ENCODE measurements at places on chromosomes 12 and 14. TPM values are rescaled to one million over a fixed set of nuclear protein-coding genes. Genes with fewer than 3 reads are reported as not detected.

GRCh38 chr12:124866883-124867400 is 3.3 kb upstream of the SCARB1 start:
- DNase-seq: no peak

DNA sequence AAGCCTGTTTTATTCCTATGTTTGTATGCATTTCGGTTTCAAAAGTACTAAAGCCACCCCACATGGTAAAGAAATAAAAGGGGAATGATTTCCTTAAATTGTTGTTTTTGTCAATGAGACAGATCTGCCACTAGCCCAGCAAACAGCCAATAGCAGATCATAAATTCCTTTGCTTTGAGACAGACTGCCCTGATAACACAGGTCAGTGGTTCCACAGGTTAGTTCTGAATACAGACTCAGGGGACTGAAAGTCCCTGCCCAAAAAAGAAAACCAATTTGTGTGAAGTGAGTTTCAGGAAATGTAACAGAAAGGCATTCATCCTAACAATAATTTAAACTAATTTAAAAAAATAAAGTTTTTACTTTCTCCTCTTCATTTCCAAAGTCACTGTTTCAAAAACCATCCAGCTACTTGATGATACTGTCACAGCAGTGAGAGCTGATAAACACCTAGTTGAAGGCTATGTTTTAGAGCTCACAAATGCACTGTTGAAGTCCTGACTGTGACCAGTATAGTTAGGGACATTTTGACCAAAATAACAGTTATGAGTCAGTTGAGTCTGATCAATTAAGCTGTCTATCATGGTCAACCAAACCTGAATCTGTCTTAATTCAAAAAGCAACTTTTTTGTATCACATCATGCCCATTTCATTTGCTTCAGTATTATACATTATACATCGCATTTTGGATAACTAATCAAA is 77.7 kb downstream of the LGR5 start:
- no peak for DNase-seq

DNA sequence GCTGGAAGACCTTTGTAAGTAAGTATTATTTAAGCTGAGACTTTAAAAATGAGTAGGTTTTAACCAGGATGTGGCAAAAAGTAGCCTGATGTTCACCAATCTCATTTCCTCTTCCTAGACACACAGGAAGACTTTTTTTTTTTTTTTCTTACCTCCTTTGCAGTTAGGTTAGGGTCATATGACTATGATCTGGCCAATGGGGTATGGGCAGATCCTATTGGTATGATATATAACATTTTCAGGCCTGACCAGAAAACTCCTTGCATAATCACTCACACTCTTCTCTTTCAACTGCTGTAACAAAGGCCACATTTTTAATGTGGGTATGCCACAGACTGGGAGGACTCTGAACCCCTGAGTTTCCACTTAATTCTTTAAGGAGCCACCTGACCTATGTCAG is 2.7 kb upstream of the RPS6KA5 start:
- DNase-seq: no peak

DNA sequence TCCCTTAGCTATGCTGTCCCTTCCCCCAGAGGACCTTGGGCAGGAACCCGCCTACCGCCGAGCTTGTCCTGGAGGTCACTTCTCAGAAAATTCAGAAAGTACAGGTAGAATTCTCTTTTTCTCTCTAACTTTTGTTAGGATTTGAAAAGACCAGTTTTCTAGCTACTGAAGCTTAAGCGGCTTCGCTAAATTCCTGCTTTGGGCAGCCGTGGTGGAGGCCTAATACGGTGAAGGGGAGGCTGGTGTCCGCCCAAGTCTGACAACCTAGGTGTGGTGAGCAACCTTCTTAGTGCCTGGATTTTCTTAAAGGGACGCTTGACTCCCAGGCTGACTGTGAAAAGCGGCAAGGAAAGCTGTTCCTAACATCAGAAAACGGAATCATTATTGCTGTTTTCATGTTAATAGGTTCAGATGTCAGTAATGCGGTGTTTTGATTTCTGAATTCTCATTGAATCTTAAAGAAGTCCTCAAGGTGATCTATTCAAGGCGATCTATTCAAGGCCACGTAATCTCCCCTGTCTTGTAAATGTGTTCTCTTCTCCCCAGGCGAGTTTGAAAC is 835 bp downstream of the FGD4 start:
- DNase-seq: no peak

DNA sequence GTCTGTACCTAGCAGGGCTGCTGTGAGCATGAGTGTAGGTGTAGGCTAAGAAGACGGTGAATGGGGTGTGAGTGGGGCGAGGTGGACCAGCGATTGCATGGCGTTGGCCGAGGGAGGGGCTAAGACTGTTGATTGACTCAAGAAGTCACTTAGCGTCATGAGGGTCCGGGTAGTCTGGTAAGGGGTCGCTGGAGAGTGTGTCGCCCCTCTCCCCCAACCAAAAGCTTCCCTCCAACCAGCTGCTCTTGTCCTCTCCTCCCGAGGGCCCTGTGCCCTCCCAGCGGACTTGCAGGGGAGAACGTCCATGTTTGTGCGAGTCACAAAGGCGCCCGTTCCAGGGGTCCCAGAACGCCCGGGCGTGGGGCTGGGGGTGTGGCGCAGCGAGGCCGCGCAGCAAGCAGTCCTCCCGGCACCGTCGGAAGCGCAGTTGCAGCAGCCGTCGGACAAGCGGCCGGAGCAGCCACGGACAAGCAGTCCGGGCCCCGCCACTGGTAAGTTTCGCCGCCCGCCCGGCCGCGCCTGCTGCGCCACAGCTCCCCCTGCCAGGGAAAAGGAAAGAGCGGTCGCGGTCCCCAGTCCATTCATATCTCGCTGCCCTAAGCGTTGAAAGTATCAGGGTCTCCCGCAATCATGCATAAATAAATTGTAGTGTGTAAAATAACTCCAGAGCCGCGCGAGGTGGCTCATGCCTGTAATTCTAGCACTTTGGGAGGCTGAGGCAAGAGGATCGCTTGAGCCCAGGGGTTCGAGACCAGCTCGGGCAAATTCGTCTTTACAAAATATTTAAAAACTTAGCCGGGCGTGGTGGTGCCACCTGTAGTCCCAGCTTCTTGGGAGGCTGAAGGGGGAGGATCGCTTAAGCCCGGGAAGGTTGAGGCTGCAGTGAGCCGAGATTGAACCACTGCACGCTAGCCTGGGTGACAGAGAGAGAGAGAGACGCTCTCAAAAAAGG is at the start of gene CCDC63:
Gene CCDC63 (plus strand): TSS at position 373 of the 952 bp plus-strand sequence. CDS start 5,968 bp downstream, outside the sequence.
- DNase-seq: peak; percentile 77

GRCh38 chr12:121648458-121649028 is 20.9 kb downstream of the MORN3 start:
- no peak for DNase-seq

DNA sequence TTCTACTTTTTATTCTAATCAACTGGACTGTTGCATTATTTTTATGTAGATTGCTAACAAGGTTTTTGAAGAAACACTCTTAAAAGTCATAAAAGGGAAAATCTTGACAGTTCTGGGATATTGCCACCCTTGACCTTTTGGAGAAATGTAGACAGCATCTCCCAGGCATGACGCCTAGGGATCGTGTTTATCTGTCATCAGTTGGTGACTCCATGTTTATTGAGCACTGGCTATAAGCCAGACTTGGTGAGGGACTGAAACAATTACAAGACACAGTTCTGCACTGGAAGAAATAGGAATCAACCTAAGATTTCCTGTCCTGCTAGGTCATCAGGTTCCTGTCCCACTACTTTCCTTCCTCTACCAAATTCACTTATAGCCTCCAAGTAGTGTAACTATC is 34.5 kb downstream of the HMGA2 start:
- no peak for DNase-seq

DNA sequence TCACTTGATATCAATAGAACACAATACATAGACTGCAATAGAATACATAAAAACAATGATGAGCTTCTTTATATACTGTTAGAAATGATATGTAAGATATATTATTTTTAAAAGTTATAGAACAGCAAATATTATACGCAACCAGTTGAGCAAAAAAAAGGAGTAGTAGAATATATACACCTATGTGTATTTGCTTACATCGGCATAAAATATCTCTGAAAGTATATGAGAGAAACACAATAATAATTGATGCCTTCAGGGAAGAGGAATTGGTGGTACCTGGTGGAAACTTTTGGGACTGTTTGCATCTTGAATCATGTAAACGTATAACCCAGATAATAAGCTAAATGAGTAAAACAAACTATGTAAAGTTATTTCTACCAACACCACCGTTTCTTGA is 418.4 kb upstream of the DCN start:
- no peak for DNase-seq

GRCh38 chr14:64906022-64906421 is 8.2 kb upstream of the CHURC1 start:
- DNase-seq: no peak

GRCh38 chr12:40831916-40832315 is 139.7 kb downstream of the CNTN1 start:
- no peak for DNase-seq

DNA sequence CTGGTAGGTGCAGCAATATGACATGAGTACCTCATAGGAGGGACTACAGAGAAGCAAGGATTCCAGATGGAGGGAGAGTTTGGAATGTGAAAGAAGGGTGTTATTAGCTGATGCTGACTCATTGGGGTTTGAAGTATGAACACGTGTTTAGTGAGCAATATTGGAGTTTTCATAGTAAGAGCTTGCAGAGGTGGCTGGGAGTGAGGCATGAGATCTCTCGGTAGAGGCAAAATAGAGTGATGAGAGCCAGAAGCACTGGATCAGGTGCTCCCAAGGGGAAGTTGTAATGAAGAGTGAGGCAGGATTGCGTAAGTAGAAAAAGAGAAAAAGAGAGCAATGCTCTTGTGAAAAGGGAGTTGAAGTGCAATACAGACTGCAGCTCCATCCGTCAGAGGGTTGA is 42.1 kb downstream of the MGST1 start:
- no peak for DNase-seq

DNA sequence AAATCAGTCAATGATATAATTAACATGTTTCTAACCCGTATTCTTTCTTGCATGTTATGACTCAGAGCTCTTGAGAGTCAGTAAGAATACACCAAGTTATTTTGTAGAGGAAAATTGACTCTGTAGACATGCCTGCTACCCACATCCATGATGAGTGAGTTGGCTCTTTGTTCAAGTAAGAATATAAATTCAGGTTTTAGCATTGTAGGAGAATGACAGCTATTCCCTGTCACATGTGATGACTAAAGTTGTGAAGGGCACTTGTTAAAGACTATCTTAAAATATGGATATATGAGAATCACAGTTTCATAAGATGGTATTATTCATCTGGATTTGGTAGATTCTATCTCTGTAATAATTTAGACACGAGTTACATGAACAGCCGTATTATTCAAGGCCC is 209.1 kb downstream of the CCDC59 start:
- no peak for DNase-seq

DNA sequence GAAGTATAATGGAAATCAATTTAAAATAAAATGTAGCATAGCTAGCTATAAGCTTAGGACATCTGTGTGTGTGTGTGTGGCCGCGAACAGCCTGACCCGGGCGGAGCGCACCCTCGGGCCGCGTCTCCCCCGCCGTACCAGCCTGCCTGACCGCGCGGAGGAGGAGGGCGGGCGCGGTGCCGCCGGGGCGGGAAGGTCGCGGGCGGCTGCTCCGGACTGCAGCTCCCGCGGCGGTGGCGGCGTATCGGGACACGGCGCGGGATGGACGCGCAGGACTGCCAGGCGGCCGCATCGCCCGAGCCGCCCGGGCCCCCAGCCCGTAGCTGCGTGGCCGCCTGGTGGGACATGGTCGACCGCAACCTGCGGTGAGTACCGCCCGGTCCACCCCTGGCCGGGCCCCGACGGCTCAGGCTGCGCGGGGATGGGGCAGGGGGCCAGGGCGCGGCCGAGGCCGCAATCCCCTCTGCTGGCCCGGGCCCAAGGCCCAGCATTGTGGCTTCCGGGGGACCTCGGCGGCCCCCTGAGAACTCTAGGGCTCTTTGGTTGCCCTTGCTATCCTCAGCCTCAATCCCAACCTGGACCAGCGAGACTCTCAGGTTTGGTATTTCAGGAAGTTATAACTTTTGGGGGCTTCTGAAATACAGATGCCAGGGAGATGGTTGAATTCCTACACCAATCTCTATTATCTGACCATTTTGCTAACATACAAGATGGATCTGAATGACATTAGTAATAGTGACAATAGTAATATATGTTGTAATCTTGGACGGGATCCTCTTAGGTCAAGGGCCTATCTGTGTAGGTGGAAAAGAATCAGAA is at the start of gene ABHD12B:
Gene ABHD12B (plus strand): TSS at position 140 of the 819 bp plus-strand sequence. CDS start 122 bp downstream, at position 262.
- DNase-seq: no peak

DNA sequence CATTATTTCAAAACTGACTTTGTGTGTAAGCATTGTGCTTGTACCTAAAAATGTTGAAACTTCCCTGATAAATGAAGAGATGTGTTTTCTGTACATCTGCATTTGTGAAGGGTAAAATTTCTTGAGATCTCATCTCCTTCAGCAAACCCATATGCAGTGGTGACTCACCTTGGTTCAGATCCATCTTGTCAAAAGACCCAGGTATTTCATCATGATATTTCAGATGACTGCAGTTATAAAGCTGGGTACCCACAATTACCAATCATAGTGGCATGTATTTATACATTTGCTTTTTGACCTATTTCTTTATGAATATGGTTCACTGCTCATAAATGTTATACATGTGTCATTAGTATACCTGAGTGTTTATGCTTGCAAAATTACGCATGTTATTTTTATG is 1213.6 kb downstream of the GALC start:
- no peak for DNase-seq

- DNase-seq: no peak
Observed at GRCh38 chr12:95435355-95435754, 38.6 kb upstream of the METAP2 start.

GRCh38 chr14:92690171-92691011 is 58.0 kb downstream of the LGMN start:
- DNase-seq: no peak

GRCh38 chr12:1919284-1919683 is 832 bp upstream of the CACNA2D4 start:
- DNase-seq: no peak

- DNase-seq: peak; percentile 89
Observed at GRCh38 chr14:34059925-34060650, 109.2 kb upstream of the EGLN3 start.

DNA sequence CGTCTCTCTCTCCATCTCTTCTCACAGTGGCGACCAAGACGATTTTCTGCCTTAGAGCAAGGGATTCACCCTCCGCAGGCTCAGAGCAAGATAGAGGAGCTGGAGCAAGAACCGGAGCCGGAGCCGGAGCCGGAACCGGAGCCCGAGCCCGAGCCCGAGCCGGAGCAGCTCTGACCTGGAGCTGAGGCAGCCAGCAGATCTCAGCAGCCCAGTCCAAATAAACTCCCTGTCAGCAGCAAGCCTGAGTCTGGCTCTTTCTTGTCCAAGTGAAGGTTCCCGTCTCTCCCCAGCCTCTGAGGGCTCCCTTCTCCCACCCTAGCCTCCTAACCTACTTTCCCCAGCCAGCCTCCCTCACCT is 5.9 kb downstream of the LAG3 start:
- no peak for DNase-seq

CLEC4D gene
- total RNA-seq: 0.11 TPM

PCED1B gene
- total RNA-seq: 0.89 TPM

TPPP2 gene
- total RNA-seq: 1.1 TPM

TSPAN9 gene
- 193 TPM for total RNA-seq

IGFBP6 gene
- total RNA-seq: 54.3 TPM

PPM1A gene
- total RNA-seq: 119 TPM

ZBTB1 gene
- 22.3 TPM for total RNA-seq
